ENCODE measurements at places on chromosomes 2 and 18.

DNA sequence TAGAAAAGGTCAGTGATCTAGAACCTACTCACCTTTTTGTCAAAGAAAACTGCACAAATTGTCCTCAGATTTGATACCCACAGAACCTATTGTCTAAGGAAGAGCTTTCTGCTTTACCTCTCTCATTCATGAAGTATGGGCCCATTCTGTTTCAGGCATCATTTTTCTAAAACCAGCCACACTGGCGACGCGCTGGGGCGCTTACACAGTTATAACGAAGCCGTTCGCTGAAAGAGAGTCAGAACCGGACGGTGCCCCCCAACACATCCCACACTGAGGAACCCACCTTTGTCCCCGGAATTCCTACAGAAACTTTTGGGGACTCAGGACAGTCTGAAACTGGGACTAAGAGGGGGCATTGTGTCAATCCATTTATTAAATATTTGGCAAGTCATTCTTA is 206.3 kb upstream of the HAAO start:
- DNase-seq, result no peak

DNA sequence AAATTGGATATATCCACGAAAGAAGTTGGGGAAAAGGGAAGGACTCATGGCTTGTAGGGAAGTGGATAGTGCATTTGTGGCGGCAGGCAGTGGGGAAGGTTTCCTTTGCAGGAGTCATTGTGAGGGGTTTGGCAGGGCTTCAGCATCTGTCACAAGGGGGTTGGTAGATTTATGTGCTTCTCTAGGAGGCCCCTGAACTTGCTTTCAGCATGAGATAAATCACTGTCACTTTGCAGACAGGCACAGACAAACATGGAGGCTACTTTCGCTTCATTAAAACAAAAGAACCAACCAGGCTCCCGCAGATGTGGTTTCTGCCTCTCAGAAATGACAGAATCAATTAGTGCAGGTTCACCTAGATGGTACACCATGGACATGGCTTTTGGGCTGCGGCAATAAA is 340.7 kb downstream of the TGIF1 start:
- DNase-seq, result no peak

DNA sequence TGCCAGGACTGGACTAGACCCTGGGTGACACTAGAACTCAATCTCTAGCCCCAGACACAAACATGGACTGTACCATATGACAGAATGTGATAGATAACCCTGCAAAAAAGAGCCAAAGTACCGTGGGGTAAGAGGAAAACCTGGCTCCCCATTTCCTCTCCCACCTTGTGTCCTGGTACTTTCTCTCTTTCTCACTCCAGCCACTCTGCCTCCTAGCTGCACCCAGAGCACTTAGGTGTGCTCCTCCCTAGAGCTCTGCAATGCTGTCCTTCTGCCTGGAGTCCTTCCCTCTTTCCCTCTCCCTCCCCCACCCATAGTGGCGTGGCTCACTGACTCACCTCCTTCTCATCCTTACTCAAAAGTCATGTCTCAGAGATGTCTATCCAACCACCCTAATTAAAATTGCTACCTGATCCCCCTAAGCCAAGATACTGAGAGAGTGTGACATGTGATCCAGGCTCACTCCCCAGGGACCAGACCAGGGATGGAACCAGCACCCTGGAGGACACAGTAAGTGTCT is 171.3 kb downstream of the LOXHD1 start:
- DNase-seq, result no peak

DNA sequence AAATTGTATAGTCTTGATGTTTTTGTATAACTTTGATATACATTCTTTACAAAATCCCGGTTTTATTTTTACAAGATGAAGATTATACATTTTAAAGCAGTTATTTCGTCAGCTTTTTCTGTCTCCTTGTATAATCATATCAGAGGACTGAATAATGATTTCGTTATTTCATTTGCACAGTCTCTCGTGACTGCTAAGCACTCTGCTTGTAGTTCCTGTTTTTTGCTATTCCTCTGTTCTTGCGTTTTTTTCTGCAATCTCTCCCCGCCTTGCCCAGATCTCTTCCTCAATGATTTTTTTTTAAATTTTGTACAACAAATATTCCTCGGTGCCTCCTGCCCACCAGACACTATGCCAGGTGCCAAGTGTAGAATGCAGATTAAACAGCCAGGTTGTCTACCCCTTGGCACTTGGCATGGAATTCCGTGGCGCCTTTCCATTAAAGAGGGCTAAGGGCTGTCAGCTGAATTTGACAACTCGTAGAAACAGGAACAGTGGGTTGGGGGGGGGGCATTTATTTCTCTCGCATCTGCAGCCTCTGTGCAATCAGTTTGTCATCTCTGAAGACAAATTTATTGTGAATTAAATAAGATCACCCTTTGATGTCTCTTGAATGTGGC is 69.6 kb downstream of the KLHL29 start:
- DNase-seq, result no peak

DNA sequence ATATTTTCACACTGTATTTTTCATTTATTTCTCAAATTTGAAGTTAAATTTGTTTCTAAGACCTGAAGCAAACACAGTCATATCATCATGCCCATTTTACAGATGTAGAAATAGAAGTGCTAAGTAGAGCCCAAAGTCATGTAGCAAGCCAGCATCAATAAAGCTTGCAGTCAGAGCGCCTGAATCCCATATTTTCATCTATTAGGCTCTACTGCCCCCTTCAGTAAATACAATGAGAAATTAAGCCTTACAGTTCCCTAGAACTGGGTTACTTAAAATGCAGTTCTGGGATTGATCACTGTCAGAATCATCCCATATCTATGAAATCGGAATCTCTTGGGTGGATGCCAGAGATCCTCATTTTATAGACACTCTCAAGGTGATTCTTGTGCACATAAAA is 419.9 kb downstream of the TGIF1 start:
- DNase-seq, result no peak

All from neural crest cell (in vitro differentiated cells).